ENCODE measurements at places on chromosomes 7 and 10.

DNA sequence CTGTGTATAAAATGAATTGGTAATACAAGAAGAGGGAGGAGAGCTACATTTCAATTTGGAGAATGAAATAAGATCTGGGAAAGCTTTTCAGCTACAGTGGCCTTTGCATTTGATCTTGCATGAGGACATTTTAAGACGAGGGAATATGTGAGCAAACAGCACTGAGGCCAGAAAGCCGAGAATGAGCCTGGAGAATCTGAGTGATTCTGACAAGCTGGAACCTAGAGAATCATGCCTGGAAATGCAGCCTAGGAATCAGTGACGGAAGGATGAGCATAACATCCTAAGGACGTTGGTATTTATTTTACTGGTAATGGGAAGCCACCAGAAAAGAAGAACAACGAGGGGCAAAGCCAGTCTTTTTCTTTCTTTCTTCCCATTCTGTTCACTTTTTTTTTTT, 44.3 kb downstream of the ARL5B start:
- no peak for DNase-seq
- H3K4me3 ChIP-seq: no peak overlapping the region
- no peaks in the 10 kb centered on the region for H3K27me3 ChIP-seq
- H3K36me3 ChIP-seq: no peaks in the 10 kb centered on the region

DNA sequence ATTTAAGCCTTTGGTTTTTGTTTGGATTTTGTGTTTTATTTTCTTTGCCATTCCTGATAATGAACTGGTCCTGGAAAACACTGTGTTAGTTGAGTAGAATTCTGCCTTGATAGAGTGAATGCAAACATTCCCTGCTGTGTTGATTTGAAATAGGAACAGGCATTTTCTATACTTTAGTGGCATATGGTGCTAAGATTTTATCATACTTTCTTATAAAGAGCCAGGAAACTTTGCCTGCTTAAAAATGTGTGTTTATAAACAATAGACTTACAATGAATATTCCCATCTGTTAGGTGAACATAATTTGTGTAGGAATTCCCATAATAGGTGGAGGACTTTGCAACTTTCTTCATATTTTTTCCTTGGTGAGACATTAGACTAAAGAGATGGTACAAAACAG, 333.3 kb downstream of the SDK1 start:
- peaks cover 3% of the 10 kb centered on the region for H3K36me3 ChIP-seq
- peaks cover 4% of the 10 kb centered on the region for H3K27me3 ChIP-seq
- no peaks in the 10 kb centered on the region for H3K4me1 ChIP-seq
- H3K27ac ChIP-seq: no peak overlapping the region
- no peak for DNase-seq
- no peak overlapping the region for H3K4me3 ChIP-seq

DNA sequence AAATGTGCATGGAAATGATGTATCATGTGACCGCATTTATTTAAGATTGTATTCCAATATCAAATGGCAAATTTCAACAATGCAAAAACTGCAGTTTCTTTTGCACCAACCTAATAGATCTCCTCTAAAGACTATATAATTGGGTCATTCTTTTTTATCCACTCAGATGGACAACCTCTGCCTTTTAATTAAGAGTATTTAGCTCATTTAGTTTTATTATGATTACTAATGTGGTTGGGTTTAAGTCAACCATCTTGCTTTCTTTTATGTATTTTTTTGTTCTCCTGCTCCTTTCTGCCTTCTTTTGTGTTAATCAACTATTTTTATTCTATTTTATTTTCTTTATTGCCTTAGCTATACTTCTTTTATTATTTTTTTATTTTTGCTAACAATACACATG, 468.5 kb upstream of the MKI67 start:
- DNase-seq: no peak
- no peaks in the 10 kb centered on the region for H3K27me3 ChIP-seq
- H3K4me1 ChIP-seq: no peaks in the 10 kb centered on the region
- H3K27ac ChIP-seq: no peak overlapping the region

GRCh38 chr7:37395618-37396259, 52.9 kb downstream of the ELMO1 start:
- H3K27ac ChIP-seq: peak overlapping the region; percentile 30
- no peak for DNase-seq
- no peaks in the 10 kb centered on the region for H3K36me3 ChIP-seq
- H3K4me3 ChIP-seq: no peak overlapping the region

DNA sequence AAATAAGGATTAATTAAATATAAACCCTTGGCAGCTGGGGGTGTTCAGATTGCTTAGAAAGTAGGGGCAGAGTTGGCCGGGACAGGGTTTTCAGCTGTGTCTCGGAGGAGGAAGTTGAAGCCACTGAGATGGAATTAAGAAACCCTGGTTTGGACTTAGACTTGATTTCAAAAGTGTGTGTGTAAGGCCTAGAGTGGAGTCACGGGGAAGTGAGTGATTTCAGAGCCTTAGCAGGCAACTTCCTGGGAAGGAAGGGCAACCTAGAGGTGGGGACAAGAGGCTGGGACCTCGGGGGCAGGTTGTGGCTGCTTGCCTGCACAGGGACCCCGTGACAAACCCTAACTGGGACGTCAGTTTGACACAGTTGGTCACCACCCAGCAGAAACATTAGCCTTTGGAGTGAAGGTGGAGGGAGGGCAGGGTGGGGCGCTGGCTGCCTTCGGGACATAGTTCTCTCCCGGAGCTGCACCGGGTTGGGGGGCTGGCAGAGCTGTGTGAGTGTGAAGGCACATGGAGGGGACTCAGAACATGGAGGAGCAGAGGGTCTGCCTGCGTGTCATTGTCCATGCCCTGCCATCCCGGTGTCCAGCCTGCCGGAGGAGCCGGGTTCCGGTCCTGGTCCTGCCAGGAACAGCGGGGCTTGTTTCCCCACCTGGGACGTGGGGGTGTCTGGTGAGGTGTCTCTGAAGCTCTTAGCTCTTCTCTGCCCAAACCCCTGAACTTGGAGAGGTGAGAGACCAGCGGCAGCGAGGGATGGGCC, 1.8 kb downstream of the BRI3 start:
- DNase-seq: no peak
- peak overlapping the region; percentile 72 for H3K4me3 ChIP-seq
- peaks cover 16% of the 10 kb centered on the region for H3K4me1 ChIP-seq

- peak; percentile 57 for DNase-seq
- no peaks in the 10 kb centered on the region for H3K36me3 ChIP-seq
- peaks cover 7% of the 10 kb centered on the region for H3K27me3 ChIP-seq
- H3K27ac ChIP-seq: no peak overlapping the region
- H3K4me3 ChIP-seq: no peak overlapping the region
These were observed 126.5 kb downstream of the SH2D4B start for GRCh38 chr10:80664071-80664680.

DNA sequence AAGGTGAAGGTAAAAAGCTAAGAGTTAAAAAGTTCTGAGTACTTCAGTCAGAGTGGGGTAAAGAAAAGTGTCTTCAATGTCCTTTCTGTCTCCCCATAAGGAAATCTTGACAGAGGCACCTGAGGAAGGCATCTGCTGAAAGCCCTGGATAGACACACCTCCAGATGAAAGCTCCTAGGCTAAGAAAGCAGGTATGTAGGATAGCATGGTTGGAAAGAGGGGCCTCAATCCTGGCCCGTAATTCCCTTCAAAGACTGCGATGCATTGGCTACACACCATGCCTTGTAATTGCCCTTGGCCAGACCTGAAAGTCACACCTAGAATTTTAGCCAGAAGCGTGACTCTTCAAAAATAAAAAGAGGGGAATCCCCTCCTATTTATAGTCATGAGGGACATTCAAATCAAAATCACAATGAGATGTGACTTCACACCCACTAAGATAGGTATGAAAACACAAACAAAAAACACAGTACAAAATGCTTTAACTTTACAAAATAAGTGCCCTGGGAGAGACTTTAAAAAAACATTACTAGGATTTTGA, 809.7 kb downstream of the IPMK start:
- no peak overlapping the region for H3K27ac ChIP-seq
- no peak for DNase-seq
- H3K4me3 ChIP-seq: no peak overlapping the region
- no peaks in the 10 kb centered on the region for H3K27me3 ChIP-seq
- H3K4me1 ChIP-seq: no peaks in the 10 kb centered on the region

DNA sequence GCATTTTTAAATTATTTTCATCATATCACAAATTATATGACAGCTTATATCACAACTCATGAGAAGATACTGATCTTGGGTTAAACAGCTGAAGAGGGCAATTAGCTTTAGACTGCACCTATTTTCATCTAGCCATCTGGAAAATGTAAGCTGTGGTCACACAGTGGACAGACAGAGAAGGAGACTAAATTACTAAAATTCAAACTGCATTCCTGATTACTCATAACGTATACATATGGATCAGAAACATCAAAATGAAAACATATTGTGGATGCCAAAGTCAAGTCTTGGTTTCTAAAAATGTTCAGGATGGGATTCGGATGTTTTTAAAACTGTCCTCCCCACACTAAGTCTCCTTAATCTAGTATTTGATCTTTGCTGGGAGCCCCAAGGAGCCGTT, 6.6 kb downstream of the BBIP1 start:
- no peak overlapping the region for H3K27ac ChIP-seq
- H3K4me1 ChIP-seq: peaks cover 12% of the 10 kb centered on the region
- peaks cover 15% of the 10 kb centered on the region for H3K36me3 ChIP-seq
- H3K27me3 ChIP-seq: no peaks in the 10 kb centered on the region
- H3K4me3 ChIP-seq: no peak overlapping the region

- no peaks in the 10 kb centered on the region for H3K27me3 ChIP-seq
- no peak for DNase-seq
- H3K27ac ChIP-seq: peak overlapping the region; percentile 52
- peaks cover 13% of the 10 kb centered on the region for H3K4me1 ChIP-seq
- H3K4me3 ChIP-seq: no peak overlapping the region
- H3K36me3 ChIP-seq: peaks cover 11% of the 10 kb centered on the region
These were observed 35.5 kb upstream of the PPIF start for GRCh38 chr10:79311581-79312407.

DNA sequence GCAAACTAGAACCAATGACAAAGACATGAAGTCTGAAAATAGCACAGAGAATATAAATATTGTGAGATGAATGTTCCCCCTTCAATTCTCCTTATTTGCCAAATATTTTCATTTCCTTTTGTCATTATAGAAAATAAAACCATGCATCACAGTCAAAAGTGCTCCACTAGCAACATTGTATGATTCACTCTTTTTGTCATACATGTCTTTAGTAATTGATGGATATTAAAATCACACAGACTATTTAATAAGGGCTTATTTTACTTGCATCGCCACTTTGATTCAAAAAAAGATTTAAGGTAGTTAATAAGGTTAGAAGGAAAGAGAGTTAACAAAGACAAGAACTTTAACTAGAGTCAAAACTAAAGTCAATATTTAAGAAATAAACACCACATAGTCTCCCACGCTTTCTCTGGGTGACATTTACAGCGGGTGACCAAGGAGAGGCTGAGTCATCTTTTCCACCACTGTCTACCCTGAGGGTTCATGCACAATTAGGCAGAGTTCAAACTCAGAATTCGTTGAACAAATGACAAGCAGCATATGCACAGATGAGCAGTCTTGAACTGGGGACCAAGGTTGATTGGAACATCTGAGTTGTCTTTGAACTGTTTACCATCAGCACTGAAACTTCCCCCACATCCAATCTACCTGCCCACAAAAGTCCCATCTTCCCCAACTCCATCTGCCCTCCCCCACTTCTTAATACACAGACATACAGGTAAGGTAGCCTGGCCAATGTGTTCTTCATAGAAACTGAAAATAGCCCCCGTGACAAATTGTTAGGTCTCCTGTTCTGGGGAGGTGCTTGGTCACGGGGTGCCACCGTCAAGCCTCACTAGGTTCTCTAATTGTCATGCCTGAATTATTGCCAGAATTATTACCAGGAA, 42.5 kb downstream of the C7orf25 start:
- H3K27ac ChIP-seq: peak overlapping the region; percentile 72
- peaks cover 15% of the 10 kb centered on the region for H3K4me1 ChIP-seq

GRCh38 chr7:50531401-50531911, 33.7 kb downstream of the DDC start:
- H3K4me3 ChIP-seq: no peak overlapping the region
- peaks cover 20% of the 10 kb centered on the region for H3K4me1 ChIP-seq
- no peak overlapping the region for H3K27ac ChIP-seq
- H3K36me3 ChIP-seq: no peaks in the 10 kb centered on the region
- DNase-seq: no peak

All from activated CD8-positive, alpha-beta memory T cell treated with anti-CD3 and anti-CD28 coated beads, Interleukin-2, amount 10 ng/mL, durations not matched to agents 7 days and 5 days (primary cell).